ENCODE measurements at places on chromosomes 7 and 10.

DNA sequence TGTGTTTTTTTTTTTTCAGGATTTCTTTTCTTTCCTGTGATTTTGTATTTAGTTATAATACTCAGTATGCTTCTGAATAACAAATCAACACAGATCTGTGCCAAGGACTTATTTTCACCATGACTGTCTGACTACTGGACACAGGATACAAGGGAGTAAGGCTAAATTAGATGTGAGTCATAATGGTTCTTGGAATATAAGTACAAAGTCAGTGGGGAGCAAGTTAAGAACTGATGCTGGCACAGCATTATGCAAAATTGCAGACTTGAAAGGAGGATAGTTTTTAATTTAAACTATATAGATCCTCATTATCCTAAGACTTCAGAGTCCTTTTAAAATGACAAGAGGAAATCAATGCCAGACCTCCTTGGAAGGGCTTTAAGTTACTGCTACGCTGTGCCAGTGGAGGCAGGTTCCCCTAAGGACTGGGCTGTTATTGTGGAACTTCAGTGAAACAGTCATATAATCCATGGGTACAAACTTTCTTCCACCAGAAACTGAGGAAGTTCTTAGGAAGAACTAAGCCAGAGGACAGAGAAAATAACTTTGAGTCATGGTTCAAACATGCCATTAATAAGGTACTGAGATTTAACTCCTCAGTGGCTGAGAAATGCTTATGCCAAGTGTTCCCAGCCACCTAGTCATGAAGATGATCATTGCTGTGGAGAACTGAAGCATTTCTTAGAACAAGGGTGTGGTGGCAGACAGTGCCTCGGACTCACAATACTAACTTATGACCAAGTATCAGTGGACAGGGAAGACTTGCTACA, 531.2 kb downstream of the HTR7 start:
- no peak for DNase-seq

DNA sequence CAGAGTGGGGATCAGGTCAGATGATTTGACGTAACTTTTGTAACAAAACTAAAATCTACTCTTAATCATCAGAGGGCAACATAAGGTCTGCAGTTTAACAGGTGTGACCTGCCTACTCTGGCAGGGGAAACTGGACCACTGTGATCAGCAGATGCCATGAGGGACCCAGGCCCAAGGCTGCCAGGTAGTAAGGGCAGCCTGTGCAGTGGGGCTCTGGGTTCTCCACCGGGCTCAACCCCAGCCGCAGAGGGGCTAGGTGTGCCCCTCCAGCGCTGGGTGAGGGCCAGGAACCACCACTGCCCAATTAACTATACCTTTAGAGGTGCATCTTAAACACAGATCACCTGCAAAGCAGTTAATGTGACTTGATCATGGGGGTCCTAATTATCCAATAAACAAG, 17.6 kb downstream of the AKR1B1 start:
- DNase-seq = no peak

GRCh38 chr7:80247144-80247543, 112.5 kb downstream of the GNAI1 start:
- DNase-seq = no peak

- DNase-seq = no peak
These were observed 22.0 kb downstream of the TWIST1 start for GRCh38 chr7:19095353-19095860.

DNA sequence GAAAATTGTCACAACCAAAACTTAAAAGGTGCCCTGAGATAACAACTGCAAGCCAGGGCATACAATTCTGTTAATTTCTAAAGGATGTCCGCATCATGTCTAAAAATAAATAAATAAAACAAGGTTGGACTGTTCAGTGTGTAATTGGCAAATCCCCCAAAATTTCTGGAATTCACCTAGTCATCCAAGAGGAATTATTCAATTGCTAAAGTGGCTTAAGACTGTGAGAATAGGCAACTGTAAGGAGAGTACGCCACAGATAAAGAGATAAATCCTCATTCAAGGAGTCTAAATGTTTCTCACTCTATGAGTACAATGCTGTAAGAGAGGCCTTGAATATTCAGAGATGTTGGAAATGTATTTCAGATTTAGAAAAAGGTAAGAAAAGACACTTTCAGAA, 37.2 kb downstream of the PIK3AP1 start:
- DNase-seq = no peak

- DNase-seq = no peak
These were observed 29.8 kb upstream of the WAC start for GRCh38 chr10:28503114-28503513.

GRCh38 chr10:117053482-117053881, 48.5 kb upstream of the SHTN1 start:
- no peak for DNase-seq

- DNase-seq = no peak
These were observed 3.1 kb downstream of the DIP2C start for GRCh38 chr10:686155-686931.

- no peak for DNase-seq
These were observed 283.4 kb downstream of the CCDC3 start for GRCh38 chr10:12717981-12718707.

DNA sequence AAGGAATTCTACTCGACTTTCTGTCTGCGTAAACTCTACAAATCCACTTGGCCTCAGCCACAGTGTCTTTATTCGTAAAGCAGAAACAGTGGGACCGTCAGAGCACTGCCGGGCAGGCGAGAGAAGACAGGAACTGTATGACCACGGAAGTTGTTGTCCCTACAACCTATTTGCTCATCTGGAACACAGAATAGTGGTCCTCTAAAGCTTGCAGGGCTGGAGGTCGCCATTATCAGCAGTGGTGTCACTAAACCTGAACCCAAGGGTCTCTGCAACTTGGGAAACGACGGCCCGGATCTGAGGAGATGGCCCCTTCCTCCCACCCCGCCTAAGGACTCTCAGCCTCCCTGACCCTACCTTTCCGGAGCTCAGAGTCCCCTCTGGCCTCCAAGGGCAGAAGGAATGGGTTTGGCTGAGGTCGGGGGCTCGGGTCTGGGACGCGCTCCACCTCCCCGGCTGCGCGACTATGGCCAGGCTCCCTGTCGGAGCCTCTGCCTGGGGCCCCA, 442 bp downstream of the STYXL1 start:
- DNase-seq = no peak

GRCh38 chr10:60958892-60959601, 15.1 kb upstream of the RHOBTB1 start:
- DNase-seq = no peak

- DNase-seq = no peak
These were observed 44.2 kb downstream of the PPIF start for GRCh38 chr10:79391231-79392019.

DNA sequence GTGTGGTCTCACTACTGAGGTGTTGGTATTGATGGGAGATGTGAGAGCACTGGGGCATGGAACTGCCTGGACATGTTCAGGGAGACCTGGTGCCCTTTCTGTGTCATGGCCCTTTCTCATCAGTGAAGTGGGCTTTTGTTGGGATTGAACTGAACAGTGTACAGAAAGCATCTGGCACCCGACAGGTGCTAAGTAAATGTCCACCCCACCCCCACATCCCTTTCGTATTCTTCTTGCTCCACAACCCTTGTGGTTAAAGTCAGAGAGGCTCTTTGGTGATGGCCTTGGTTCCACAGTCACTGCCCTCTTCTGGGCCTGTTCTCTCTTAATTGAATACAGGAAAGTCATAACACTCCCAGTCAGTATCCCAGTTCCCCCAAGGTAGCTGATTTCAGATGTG, 5.4 kb downstream of the NOM1 start:
- no peak for DNase-seq

- no peak for DNase-seq
These were observed 10.8 kb downstream of the LFNG start for GRCh38 chr7:2530071-2530987.

GRCh38 chr7:9863545-9863944, 1110.1 kb upstream of the PHF14 start:
- DNase-seq = no peak

DNA sequence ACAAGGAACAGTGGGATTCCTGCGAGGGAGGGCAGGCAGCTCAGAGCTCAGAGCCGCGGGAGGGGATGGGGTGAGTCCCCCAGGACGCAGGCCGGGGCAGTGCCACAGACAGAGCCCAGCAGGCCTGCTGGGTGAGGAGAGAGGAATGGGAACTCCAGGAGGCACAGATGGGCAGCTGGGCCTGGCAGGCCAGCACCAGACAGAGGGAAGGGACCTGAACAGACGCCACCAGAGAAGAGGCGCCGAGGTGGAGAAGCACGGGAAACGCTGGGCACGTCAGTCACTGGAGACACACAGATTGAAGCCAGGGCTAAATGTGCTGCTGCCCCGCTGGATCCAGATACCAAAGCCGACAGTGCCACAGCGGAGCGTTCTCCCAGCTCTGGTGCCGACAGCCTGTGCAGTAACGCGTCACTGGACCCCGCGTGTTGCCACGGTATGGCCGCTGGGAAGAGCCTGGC, 225.8 kb downstream of the MAD1L1 start:
- DNase-seq = no peak

DNA sequence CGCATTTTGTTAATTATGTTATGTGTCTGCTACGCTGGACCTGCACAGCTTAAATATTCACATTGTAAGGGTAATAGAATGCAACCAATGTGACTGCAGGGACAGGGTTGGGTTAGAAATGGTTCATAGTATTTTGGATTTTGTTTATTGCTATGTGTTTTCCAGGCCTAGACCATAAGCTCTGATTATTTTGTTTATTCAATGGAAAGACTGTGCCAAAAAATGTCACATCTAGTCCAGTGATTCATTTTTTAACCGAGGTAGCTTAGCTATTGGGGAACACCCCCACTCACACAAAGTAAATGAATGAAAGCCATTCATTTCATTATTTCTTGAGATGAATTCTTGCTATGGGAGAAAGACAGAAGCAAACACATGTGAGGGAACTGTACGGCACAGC, 516.5 kb upstream of the ANKRD30A start:
- DNase-seq = no peak

DNA sequence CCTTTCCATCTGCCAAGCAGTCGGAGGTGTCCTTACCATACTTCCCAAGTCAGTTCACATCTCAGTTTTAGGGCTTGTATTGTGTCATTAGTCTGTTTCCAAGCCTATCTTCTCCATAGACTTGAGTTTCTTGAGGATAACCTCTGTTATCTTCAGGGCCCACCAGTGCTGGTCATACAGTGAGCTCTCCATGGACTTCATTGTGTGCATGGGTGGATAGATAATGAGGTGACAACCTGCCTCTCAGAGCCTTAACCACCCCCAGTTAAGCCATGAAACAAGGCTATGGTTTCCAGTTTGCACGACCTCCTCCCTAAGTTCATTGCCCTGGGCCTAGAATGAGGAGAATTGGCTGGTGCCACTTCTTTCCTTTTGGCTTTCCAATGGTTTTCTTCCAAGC, 38.5 kb upstream of the WAC start:
- DNase-seq = no peak

GRCh38 chr10:96236090-96236478, 35.3 kb downstream of the BLNK start:
- DNase-seq = no peak

DNA sequence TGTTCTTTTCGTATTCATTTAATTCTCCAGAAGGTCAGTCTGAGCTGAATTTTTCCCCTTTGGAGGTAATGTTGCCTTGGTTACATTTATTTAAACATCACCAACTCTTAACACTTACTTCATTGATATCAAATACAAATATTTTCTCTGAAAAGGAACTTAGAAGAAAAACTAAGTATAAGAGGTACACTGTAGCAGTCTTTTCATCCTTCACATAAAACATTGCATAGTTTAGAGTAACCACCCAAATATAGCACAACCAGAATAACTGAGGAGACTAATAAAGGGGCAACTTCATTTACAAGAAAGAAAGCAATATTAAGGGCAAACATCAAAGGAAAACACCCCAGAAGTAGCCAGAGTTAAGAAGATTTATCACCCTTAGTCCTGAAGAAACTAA, 1115.0 kb upstream of the POT1 start:
- no peak for DNase-seq

DNA sequence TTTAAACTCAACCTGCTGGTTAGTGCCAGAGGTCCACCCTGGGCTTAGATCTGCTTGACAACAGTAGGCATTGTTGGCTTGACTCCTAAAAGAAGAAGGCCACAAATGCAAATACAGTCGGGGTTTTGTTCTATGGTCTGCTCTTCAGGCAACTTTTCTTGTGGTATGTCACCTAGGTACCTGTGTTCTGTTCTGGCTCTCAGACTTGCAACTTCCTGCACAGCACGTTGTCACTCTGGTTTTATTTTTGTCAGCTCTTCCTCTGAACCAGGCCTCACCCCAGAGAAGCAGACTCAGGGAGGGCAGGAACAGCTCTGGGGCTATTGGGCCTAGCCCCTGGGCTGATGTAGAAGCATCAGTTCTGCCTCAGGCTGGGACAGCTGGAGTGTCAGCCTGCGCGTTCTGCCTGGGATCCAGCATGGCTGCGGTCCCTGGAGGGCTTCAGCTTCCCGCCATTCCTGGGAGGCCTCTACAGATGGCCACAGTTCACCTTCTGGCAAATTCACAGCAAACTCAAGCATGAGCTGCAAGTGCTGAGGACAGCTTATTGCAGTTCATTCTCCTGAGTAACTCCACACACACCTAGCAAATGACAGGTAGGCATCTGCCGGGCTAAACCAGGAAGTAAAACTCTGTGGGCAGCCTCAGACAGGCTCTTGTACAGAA, 11.0 kb upstream of the PDCD4 start:
- DNase-seq = no peak

- DNase-seq = no peak
These were observed 23.6 kb downstream of the IFIT3 start for GRCh38 chr10:89351412-89351779.

DNA sequence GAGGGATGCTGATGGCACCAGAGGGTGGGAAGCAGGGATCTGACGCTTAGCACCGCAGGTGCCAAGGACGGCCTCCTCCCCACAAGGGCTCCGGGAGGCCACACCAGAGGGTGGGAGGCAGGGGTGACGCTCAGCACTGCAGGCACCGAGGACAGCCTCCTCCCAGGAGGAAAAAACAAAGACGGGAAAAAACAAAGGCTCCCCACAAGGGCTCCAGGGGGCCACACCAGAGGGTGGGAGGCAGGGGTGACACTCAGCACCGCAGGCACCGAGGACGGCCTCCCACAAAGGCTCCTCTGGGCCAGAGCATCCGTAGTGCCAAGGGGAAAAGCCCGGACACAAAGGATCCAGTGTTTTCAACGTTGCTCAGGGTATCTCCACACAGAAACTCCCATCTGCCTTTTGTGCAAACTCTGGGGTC, 25.6 kb downstream of the DIP2C start:
- DNase-seq = no peak

Measured in Panc1 (cell line).